Non-pigmented ciliary epithelial cell (primary cell): ENCODE measurements at places on chromosomes 3 and 15.
A peak's percentile ranks its signal among the peaks of the same experiment; 100 is the strongest.

GRCh38 chr3:15645740-15646501 is 44.4 kb downstream of the BTD start:
- peak; percentile 84 for DNase-seq

DNA sequence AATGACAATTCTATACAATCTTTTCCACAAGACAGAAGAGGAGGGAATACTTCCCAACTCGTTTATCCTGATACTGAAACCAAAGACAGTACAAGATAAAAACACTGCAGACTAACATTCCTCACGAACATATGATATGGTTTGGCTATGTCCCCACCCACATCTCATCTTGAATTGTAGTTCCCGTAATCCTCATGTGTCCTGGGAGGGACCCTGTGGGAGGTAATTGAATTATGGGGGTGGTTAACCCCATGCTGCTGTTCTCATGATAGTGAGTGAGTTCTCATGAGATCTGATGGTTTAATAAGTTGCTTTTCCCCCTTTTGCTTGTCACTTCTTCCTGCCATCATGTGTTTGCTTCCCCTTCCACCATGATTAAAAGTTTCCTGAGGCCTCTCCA is 83.9 kb upstream of the PROK2 start:
- no peak for DNase-seq

GRCh38 chr3:172289583-172289982 is 158.7 kb downstream of the GHSR start:
- DNase-seq: no peak

GRCh38 chr3:194718079-194718478 is 32.4 kb downstream of the FAM43A start:
- no peak for DNase-seq

GRCh38 chr3:58497097-58497496 is 5.2 kb downstream of the KCTD6 start:
- peak; percentile 17 for DNase-seq

- peak; percentile 34 for DNase-seq
Observed at GRCh38 chr3:8201886-8202285, 299.7 kb upstream of the LMCD1 start.

GRCh38 chr3:14922863-14923262 is 24.5 kb upstream of the NR2C2 start:
- no peak for DNase-seq

GRCh38 chr3:39082666-39083313 is 24.6 kb downstream of the GORASP1 start:
- no peak for DNase-seq

DNA sequence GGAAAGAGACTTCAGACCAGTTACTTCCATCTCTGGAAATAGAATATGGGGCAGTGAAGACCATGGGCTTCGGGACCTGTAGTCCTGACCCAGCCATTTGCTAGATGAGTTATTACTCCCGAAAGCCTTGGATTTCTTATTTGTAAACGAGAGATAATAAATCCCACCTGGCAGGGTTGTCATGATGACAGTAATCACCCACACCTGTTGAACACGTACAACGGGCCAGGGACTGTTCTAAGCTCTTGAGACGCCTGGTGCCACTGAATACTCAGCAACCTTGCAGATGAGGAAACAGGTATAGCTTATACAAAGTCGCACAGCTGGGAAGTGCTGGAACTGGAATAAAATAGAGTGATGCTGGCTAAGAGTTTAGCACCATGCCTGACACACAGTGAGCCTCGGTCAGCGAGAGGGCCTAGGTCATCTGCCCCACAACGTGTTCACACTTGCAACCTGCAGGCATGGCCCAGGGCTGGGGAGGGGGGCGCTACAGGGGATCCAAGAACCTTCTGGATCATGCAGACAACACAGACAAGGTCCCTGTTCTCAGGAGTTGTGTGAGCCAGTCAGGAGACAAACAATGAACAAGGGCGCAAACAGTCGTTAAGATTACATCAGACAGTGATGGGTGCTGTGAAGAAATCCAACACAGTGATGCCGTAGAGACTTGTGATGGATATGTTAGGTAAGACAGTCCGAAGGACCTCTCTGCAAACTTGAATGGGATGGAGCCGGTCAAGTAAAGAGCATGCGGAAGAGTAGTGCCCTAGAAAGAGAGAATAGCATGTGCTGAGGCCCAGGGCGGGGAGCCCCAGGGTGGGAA is 89.2 kb downstream of the CORO2B start:
- DNase-seq: no peak

- DNase-seq: no peak
Observed at GRCh38 chr15:63357061-63357460, 24.6 kb downstream of the CA12 start.
